ENCODE measurements at places on chromosomes 7 and 10.

DNA sequence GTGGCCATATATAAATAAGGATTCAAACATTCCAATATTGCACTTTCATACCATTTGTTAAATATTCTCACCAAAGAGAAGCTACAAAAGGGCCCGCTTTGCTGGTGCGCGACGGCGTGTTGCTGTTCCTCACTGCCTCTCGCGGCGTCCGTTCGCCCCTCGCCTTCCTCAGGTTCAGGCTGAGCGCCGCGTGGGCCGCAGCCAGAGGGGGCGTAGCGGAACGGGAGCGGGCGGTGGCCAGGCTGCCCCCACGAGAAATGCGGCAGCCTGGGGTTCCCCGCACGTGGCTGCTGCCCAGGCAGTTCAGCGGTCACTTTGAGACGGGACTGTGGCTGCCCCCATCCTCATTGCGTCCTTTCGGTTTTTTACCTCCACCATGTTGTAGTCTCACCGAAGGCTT, 67.3 kb upstream of the VWDE start:
- no peak for DNase-seq

- no peak for DNase-seq
Observed at GRCh38 chr7:128420773-128421172, 11.0 kb upstream of the IMPDH1 start.

GRCh38 chr7:92330835-92331438, 85.2 kb downstream of the ANKIB1 start:
- DNase-seq: no peak

- DNase-seq: peak; percentile 47
Observed at GRCh38 chr10:80964955-80965614, 427.4 kb downstream of the SH2D4B start.

GRCh38 chr10:105751688-105752087, 1110.6 kb downstream of the SORCS3 start:
- DNase-seq: no peak

DNA sequence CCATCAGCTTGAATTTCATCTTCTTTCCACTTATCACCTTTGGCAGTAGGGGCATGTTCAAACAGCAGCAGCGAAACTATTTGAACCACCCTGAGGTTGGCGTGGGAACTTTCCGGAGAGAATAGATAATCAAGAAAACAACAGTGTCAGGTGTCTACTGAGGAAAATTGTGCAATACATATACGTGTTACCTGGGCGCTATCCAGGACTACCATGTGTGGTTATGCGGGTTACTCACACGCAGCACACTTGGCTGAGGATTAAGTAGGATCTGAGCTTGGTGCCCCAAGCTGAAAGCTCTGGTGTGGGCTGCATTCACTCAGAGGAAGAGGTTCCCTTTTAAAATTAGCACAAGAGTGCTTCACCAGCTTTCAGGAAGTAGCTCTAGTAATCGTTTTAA, 8.8 kb upstream of the ABI1 start:
- DNase-seq: no peak

- DNase-seq: no peak
Observed at GRCh38 chr7:25752154-25752553, 399.8 kb upstream of the NFE2L3 start.

- no peak for DNase-seq
Observed at GRCh38 chr7:1105189-1105588, 17.3 kb downstream of the GPER1 start.

GRCh38 chr7:16644636-16645592, 640 bp downstream of the ANKMY2 start:
- DNase-seq: peak; percentile 40

All from brain (organoid and tissue), 16 donors.